ENCODE measurements at places on chromosomes 5 and 9.

DNA sequence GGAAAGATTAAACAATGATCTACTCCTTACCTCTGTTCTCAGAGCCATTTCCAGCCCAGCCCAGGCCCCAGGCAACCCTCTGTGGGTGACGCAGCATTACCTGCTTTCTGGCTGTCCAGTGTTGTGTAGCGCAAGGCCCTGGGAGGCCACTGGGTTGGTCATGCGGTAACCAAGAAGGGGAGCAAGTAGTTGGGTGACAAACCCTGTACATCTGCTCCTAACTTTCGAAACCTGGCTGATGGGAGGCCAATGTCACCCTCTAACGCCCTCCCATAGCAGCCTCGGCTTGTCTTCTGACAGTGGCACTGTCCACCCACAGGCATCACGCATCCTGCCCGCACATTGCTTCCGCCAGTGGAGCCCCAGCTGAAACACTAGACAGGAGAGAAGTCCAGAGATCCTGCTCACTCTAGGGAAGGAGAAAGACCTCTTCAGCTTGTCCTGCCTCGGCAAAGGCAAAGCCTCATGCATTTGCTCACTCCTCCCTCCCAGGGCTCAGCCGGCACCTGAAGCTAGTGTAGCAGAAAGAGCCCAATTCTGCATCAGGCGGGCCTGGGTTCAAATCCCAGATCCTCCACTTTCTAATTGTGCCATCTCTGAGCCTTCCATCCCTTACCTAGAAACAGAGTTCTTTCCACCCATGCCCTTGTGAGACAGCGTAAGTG lies 94.6 kb downstream of the ADAMTS2 start:
- DNase-seq, result no peak

DNA sequence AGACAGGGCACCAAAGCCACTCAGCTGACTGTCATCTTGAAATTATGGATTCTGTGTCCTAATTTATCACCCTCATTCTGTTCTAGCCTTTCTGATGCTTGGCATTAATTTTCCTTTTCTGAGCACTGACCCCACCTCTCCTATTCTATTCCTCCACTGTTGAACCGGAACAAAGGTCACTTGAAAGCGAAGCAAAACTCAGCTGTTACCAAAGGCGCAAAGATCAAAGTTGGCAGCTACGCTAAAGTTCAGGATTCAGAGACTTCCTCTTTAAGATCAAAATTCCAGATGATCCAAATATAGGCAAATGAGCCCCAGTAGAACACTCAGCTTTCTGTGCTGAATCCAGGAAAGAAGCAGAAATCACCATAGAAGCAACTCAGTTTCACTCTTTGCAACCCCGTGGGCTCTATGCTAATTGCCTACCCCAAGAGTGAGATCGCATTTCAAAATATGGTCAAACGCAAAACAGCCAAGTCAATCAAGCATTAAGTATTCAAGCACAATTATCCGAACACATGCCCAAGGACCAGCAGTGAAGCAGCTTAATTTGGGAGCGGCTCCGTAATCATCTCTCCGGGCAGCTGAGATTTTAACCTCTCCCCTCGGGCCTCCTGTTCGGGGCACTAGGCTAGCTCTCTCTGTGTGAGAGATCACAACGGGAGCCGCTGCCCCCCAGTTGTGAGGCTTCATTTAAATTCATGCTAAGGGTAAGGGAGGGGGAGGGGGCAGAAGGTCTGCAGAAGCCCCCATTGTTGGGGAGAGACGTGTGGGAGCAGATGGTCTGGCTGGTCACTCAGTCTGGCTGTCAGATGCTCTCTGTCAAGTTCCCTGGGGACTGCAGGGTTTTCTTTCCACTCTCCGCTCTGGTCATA lies 288.6 kb downstream of the ELAVL2 start:
- DNase-seq, result no peak

DNA sequence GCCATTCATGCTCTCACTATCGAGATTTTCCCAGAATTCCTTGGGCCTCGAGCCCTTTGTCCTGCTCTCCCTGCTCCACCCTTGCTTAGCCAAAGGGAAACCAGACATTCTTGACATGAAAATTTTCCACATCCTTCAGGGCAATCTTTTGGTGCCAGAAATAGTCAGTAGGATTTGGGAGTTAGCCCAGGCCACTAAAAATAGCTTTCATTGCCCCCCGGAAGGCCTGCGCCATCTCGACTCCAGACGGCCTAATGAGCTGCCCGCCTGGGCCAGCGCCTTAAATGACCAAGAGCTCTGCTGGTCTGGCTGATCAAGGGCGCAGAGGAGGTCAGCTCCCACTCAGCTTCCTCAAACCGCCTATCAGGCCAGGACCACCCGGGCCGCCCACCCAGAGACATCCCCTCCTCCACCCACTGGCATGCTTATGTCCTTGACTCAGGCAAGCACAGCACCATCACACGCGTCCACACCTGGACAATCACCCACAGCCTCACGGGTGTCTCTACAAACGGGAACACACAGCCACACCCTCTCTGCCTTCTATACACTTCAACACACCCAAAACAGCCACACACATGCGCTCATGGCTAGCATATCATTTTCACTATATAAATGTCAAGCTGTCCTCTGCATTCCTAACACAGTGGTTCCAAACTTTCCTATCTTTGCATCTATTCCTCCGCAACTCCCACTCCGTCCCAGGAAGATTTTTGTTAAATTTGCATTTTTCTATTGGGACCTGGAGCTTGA lies 20.9 kb downstream of the DUSP1 start:
- no peak for DNase-seq

- DNase-seq, result no peak
These were observed 718.3 kb upstream of the GRAMD2B start for GRCh38 chr5:125704888-125705287.
